ENCODE measurements at places on chromosomes 7 and 10. TPM values are rescaled to one million over a fixed set of nuclear protein-coding genes. Genes with fewer than 3 reads are reported as not detected.

DNA sequence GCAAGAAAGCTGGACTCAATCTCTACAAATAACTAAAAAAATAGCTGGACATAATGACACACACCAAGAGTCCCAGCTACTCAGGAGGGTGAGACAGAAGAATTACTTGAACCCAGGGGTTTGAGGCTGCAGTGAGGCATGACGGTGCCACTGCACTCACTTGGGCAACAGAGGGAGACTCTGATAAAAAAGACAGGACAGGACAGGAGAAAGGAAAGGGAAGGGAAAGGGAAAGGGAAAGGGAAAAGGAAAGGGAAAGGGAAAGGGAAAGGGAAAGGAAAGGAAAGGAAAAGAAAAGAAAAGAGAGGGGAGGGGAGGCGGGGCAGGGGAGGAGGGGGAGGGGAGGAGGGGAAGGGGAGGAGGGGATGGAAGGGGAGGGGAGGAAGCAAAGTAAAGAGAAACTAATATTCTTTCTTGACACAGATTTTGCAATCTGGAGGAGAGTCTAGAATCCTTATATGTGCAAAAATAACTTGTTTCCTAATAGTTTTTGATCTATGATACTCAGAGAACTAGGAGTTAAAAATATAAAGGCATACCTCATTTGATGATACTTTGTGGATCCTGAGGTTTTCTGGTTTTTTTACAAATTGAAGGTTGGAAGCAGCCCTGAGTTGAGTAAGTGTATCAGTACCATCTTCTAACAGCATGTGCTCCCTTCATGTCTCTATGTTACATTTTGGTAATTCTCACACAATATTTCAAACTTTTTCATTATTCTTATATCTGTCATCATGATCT, 8.0 kb downstream of the SAR1A start:
- DNase-seq = no peak

- peak; percentile 32 for DNase-seq
These were observed 349.8 kb downstream of the PTPRN2 start for GRCh38 chr7:158237672-158238335.

The TMEM229A gene
- not detected for total RNA-seq

- no peak for DNase-seq
These were observed 12.3 kb downstream of the ESYT2 start for GRCh38 chr7:158816995-158817394.

GRCh38 chr10:91210435-91210834, 10.0 kb upstream of the PCGF5 start:
- DNase-seq = peak; percentile 17

- DNase-seq = peak; percentile 10
These were observed 410.4 kb downstream of the ATRNL1 start for GRCh38 chr10:115503546-115503945.

The GNG11 gene
- total RNA-seq = 12.5 TPM

The VENTX gene
- total RNA-seq = 0.26 TPM

- DNase-seq = peak; percentile 45
These were observed 534 bp upstream of the ACBD5 start for GRCh38 chr10:27241010-27241651.

Measured in SJCRH30 (cell line).